Activated CD4-positive, CD25-positive, alpha-beta regulatory T cell treated with anti-CD3 and anti-CD28 coated beads, Interleukin-2, amount 50 U/mL, for 16 hours (primary cell): ENCODE measurements at places on chromosomes 13 and 19.

GRCh38 chr13:83248751-83249150, 633.5 kb downstream of the SLITRK1 start:
- DNase-seq: no peak

- no peak for DNase-seq
These were observed 39.3 kb upstream of the GAS6 start for GRCh38 chr13:113902986-113903775.

DNA sequence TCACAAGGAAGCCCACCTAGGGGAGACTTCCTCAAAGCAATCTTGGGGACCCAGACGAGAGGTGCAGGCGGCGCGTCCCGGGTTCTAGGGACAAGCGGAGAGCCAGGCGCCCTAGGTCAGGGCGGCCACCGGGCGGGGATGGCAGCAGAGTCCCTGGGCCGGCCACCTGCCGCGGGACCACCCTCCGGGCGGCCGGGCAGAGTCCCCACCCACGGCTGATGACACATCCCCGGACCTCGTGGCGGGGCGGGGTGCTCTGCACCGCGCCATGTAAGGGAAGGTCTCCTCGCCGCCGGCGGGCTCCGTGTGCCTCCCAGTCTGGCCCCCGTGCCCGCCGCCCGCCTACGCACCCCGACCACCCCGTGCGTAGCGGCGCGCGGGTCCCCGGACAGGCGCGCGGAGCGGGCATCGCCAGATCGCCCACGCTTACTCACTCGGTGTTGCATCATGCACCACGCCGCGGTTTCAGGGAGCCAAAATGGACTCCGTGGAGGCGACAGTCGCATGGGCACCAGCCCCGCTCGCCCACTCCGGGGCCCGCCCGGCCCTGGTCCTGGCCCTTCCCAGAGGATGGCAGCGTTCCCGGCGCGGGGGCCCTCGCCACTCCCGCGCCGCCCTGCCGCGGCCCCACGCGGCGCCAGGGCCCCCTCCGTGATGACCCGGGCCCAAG, 643 bp downstream of the SLC7A1 start:
- peak; percentile 41 for DNase-seq

DNA sequence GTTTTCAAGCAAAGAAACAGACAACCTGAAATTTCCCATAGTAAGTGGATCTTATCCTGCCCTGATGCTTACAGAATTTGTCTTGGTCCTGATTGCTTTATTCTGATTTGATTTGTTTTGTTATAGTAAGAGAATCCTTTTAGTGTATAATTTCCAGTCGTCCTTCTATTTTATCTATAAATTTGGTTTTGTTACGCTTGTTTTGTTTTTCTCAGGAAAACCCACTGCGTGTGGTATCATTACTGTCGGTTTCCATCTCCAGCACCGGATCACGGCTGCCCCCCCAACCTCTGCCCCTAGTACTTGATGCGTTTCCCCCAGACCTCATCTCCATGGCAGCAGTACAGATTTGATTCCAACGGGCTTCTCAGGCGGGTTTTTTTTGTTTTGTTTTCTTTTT, 58.0 kb upstream of the PDCD5 start:
- DNase-seq: no peak

DNA sequence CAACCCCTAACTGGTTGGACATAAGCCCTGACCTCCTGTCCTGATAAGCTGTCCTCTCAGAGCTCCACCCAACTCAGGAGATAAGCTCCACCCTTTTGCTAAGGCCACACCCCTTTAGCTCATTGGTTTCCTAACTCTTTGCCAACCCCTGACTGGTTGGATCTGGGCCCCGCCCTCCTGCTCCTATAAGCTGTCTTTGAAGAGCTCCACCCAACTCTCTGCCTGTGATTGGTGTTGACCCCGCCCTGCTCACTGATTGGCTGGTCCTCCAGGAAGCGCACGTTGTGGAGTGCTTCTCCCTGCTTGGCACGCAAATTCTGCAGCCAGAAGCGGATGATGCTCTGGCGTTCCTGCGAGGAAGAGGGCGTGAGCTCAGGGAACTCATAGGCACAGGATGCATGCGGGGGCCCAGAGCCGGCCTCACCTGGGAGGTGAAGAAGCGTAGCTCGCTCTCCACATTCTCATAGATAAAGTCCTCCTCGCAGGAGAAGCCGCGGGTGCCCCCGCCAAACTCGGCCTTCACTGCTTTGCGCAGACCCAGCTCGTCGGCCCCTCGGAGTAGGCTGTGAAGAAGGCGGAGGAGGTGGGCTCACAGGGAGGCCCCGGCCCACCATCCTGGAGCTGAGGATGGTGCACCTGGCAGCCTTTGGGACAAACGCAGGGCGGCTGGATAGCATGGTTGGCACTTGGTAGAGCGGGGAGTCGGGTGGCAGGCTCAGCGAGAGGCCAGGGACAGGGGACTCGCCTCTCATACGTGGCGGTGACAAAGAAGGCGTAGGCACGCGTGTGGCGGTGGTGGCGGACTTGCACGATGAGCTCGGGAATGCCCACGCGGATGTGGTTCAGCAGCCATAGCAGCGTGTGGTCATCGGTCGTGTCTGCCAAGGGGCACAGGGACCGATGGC, 1.7 kb downstream of the ANO8 start:
- no peak for DNase-seq

- DNase-seq: no peak
These were observed 9.3 kb downstream of the SAFB start for GRCh38 chr19:5632241-5632612.

DNA sequence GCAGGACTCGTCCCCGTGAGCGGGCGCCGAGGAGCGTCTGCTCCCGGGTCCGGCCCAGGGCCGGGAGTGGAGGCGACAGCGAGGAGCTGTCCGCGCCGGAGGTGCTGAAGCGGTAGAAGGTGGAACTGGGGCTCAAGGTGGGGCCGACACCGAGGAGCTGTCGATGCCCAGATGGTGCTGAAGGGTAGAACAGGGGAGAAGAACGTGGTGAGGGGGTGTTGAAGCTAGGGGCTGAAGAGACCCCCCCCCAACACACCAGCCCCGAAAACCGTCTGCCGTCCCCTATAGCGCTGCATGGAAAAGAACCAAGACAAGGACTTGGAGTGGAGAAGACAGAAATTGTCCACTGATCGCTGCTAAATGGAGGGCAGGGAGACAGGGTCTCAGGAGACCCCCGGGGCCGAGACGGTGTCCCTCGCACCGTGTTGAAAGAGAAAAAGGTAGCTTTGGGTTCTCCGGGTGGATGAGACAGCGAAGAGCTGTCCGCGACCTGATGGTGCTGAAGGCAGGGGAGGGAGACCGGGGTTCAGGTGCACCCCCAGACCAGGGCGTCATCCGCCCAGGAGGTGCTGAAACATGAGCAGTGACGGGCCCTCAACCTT, 7.1 kb upstream of the PDE4C start:
- no peak for DNase-seq

GRCh38 chr19:46978171-46978869, 41.3 kb upstream of the NPAS1 start:
- DNase-seq: no peak

DNA sequence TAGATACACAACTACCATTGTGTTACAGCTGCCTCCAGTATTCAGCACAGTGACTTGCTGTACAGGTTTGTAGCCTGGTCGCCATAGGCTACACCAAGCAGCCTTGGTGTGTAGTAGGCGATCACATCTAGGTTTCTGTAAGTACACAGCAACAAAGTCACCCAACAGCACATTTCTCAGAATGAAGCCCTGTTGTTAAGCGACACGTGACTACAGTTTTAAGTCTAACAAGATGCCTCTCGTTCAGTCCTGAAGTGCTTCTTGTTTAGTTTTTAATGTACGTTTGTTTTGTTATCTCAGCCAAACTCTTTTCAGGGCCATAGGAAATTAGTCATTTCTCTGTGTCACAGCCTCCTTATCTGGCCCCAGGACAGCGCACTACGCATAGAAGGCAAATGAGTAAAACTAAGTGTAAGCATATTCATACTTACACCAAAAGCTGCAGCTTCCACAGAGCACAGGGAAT, 50.0 kb upstream of the GPR183 start:
- DNase-seq: no peak

DNA sequence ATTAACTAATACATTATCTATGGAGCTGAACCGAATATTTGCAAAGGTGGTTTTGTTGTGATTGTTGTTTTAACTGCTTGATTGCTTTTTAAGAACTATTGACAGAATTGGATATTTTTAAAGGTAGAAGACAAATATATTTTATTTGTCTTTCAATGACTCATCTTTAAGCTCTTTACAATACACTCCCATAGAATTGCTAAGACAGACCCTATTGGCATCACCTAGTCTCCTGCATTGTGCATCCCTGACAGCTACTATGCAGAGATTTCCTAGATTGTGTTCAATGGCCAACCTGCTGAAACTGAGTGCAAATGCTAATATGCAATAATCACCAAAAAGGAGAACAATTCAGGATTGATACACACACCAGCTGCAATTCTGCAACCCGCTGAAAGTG, 19.7 kb upstream of the SCEL start:
- no peak for DNase-seq

DNA sequence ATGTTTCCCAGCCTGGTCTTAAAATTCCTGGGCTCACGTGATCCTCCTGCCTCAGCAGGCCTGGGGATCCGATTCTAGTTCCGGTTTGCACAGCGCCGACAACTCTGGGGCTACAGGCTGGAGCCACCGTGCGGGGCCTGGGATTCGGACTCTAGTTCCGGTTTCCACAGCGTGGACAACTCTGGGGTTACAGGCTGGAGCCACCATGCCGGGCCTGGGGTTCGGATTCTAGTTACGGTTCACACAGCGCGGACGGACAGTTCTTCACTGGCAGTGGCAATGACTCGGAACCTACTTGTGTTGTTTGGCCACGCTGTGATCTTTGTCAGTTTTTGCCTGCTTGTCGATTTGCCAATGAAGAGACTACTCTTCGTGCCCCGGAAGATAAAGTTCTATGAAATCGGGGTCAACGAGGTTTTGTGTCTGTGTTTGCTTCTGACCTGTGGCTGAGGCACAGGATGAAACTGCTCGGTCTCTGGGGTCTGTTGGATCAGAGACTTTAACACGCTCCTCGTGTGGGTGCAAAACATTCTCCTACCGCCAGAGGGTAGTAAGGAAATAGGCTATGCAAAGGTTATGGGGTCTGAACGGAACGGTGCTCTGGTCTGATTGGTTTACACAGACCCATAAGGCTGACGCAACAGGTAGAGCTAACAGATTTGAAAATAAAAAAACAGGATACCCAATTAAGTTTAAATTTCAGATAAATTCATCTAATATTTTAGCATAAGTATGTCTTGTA, 12.1 kb upstream of the ZSCAN1 start:
- DNase-seq: no peak

GRCh38 chr19:51621178-51621577, 9.0 kb downstream of the SIGLEC5 start:
- DNase-seq: no peak

- DNase-seq: no peak
These were observed 167.2 kb upstream of the KLF12 start for GRCh38 chr13:74301258-74301935.

- no peak for DNase-seq
These were observed 549.3 kb downstream of the LIG4 start for GRCh38 chr13:107665926-107666458.

DNA sequence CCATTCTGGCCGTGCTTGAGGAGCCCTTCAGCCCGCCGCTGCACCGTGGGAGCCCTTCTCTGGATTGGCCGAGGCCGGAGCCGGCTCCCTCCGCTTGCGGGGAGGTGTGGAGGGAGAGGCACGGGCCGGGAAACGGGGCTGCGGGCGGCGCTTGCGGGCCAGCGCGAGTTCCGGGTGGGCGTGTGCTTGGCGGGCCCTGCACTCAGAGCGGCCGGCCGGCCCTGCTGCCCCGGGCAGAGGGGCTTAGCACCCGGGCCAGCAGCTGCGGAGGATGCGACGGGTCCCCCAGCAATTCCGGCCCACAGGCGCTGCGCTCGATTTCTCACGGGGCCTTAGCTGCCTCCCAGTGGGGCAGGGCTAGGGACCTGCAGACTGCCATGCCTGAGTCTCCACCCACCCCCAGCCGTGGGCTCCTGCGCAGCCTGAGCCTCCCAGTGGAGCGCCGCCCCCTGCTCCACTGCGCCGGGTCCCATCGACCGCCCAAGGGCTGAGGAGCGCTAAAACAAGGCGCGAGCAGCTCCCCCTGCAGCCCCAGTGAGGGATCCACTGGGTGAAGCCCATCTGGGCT, 76.5 kb downstream of the PCDH20 start:
- no peak for DNase-seq

DNA sequence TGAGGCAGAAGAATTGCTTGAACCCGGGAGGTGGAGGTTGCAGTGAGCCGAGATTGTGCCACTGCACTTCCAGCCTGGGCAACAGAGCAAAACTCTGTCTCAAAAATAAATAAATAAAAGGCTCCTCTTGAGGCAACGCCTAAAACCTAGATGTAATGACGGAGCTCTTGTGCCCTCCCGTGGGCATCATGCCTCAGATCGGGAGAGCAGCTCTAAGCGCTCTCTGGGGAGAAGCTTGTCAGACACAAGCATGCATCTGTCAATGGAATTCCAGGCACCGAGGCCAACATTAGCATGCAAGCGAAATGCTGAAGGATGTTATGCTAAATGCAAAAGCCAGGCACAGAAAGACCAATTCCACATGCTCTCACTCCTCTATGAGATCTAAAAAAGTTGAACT, 45.6 kb upstream of the MRI1 start:
- DNase-seq: no peak

DNA sequence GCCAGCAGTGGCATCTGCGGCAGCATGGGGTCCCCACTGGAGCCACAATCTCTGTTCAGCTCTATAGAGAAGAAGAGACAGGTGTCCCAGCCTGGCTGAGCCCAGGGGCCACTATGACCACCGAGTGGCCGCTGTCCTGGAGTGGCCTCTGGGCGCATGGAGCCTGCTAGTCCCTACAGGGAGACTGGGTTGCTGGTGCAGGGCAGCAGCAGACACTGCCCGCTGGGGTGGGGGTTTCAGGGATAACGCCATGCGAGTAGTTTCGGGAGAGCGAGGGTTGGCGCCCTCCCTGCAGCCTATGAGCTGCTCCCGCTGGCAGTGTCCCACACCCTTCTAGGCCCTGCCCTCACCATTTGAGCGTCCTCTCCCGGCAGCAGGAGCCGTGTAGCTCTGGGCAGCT, 10.9 kb upstream of the TEKTIP1 start:
- DNase-seq: no peak

DNA sequence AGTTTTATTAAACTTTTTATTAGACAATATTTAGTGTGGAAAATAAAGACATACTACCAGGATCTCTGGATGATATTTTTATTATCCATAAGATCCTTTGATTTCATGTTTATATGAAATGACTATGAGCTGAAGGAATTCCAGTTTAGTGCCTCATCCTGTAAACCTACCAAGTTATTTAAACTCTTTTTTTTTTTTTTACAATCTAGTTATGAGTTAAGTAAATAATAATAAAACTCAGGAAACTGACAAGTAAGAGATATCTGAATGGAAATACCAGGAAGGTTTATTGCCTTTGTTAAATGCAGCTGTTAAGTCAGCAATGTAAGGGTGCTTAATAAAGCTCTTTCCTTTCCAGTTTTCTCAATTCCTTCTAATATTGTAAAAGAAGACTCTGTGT, 53.9 kb downstream of the RXFP2 start:
- DNase-seq: no peak

- DNase-seq: no peak
These were observed 975 bp downstream of the ZNF358 start for GRCh38 chr19:7516878-7517277.

GRCh38 chr13:30690282-30691188, 44.8 kb upstream of the ALOX5AP start:
- no peak for DNase-seq

GRCh38 chr19:48113190-48113917, 2.7 kb upstream of the PLA2G4C start:
- no peak for DNase-seq
